CD8-positive, alpha-beta memory T cell (primary cell): ENCODE measurements at places on chromosomes 3 and 15.

- no peak for DNase-seq
These were observed 14.2 kb upstream of the ULK3 start for GRCh38 chr15:74857082-74857655.

GRCh38 chr3:120022729-120023128, 71.5 kb downstream of the GSK3B start:
- DNase-seq: no peak

- no peak for DNase-seq
These were observed 18.3 kb downstream of the SHC4 start for GRCh38 chr15:48945386-48945785.

DNA sequence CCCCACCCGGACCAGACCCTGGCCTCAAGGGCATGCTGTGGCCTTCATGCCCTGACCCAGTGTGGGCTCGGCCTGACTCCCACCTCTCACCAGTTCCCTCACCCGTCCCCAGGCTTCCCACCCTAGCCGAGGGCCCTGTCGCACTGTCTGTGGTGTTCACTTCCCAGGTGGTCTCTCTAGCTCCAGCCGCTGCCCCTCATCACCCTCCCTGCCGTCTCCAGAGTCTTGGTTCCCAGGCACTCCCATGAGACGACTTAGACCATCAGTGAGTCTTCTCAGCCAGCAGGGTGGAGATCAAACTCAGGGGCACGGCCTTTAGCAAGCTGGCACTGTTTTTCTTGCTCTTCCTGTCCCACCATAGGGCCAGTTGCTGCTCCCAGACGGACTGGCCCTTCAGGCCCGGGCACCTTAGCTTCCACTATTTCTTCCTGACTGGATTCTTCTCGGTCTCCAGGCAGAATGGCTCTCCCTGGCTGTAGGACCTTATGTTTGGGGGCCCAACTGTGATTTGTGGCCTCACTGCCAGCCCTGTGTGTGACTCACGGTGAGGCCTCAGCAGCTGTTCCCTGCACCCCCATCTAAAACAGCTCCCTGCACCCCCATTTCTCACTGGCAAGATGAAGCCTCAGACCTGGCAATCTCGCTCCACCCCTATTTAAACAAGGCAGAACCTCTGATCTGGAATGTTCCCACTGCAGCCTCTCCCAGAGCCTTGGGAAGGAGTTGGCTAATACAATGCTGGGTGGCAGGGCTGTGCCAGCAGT, 9.4 kb upstream of the PCSK6 start:
- DNase-seq: no peak

DNA sequence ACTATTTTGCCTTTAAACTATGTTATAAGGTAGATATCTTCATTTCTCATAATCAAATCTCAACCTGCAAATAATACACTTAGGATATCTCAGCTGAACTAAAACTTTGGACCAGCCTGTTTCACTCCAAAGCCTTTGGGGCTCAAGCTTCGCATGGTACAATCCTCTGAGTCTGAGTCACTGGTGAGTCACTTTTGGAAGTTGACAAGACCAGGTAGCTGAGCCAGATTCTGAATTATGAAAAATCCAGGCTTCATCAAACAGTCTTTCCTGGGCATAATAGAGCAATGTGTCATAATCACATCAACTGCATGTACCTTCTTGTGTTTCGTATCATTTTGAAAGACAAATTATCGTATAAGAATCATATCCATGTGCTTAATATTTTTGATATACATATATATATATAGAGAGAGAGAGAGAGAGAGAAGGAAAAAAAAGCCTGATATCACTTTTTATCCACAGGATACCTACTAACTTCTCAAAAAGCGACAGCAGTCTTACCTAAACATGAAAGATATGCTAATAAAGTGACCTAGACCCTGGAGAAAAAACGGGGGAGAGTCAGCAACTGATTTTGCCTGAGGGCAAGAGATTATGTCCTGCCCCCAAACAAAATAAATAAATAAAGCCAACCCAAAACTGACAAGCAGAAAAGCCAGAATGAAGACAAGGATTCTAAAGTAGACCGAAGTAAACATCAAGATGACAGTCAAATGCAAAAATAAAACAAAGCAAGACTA, 263.9 kb upstream of the TGFBR2 start:
- DNase-seq: no peak

GRCh38 chr3:70090322-70090913, 90.9 kb downstream of the SAMMSON start:
- DNase-seq: no peak

- no peak for DNase-seq
These were observed 90.6 kb downstream of the FGF12 start for GRCh38 chr3:192636517-192637444.

DNA sequence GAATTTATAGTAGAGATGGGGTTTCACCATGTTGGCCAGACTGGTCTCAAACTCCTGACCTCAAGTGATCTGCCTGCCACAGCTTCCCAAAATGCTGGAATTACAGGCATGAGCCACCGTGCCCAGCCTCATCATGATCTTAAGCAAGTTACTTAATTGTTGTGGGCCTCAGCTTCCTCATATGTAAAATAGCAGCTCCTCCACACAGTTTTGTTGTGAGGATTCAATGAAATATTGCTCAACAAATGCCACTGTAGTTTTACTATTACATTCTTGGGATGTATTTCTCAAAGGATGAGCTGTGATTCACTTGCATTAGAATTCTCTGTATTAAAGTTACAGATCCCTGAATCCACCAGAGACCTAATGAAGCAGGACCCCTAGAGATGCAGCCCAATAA, 168.8 kb downstream of the ADAMTS9 start:
- DNase-seq: no peak

GRCh38 chr3:36381311-36381956, 1.1 kb downstream of the STAC start:
- no peak for DNase-seq

DNA sequence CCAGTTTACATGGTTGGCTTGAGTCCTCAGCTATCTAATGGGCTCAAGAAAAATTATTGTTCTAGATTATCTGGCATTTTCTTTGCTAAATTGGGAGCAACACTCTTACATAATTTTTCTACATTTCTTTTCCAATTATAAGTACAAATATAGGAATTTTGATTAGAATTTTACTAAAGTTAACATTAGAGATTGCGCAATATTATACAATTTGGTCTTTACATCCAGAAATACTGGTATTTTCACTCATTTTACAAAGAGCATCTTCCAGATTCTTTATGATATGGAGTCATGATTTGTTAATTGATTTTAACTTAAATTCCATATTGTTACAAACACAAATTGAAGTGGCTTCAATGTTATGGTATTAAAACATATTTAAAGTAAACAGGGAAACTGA, 19.7 kb upstream of the GOLGB1 start:
- DNase-seq: no peak
